Fibroblast of mammary gland (primary cell): ENCODE measurements at places on chromosomes 11 and 22.

DNA sequence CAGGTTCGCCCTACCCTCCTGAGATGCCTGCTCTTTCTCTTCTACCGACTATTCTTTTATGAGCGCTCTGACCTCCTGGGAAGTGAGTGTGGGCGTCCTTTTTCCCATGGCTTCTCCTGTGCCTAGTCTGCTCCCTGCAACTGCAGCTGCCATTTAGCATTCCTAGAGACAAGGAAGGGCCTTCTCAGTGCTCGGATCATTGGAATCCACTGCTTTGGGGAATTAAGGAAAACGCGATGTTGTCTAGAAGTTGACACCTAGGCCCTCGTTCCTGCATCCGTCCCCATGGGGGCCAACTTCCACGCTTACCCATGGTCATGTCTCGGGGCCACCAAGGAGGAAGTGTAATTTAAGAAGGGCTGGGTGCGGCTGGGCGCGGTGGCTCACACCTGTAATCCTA, 95.4 kb downstream of the BCR start:
- DNase-seq = no peak

DNA sequence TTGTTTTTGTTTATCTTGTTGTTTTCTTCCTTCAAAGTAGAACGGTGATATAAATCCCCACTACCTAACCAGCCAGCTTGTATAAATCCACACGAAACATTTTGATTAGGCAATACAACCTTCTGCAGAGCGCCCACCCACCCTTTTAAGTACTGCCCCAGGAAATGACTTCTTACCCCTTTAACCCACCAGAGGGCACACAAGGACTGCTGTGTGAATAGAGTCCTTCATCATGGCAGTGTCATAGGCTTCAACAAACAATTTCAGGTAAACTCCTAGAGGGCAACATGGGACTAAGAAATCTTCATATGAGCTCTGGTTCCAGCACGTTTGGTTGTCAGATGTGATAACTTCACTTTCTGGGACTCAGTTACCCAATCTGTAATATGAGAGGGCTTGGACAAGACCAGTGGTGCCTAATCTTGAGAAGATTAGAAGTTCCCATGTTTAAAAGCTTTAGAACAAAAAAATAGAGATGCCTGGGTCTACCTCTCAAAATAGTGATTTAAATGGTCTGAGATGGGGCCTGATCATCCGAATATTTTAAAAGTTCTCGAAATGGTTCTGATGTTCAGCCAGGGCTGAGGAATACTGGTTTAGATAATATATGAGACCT, 56.1 kb downstream of the PIWIL4 start:
- peak; percentile 82 for DNase-seq

- DNase-seq = peak; percentile 73
Measured at GRCh38 chr11:121578251-121578976, 125.6 kb upstream of the SORL1-AS1 start.

GRCh38 chr11:3816673-3817072, 8.3 kb downstream of the PGAP2 start:
- DNase-seq = no peak

DNA sequence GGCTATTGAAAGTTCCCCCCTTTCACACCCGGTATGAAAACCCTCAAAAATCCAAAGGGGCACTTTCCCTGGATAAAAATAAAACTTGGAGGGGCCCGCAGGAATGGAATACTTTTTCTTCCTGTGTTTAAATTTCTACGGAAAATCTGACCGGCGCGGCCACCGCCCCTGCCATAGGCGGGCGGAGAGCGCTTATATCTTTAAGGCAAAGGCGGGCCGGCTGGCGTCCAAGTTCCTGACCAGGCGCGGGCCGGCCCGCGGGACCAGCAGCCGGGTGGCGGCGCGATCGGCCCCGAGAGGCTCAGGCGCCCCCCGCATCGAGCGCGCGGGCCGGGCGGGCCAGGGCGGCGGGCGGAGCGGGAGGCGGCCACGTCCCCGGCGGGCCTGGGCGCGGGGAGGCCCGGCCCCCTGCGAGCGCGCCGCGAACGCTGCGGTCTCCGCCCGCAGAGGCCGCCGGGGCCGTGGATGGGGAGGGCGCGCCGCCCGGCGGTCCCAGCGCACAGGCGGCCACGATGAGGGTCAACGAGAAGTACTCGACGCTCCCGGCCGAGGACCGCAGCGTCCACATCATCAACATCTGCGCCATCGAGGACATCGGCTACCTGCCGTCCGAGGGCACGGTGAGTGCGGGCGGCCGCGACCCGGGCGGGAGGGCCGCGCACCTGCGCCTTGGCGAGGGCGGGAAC, at the start of gene ANO1:
Gene ANO1, plus strand, starts transcription at position 223 of the 686 bp plus-strand sequence. Its CDS starts 290 bp downstream, at position 513.
- no peak for DNase-seq

DNA sequence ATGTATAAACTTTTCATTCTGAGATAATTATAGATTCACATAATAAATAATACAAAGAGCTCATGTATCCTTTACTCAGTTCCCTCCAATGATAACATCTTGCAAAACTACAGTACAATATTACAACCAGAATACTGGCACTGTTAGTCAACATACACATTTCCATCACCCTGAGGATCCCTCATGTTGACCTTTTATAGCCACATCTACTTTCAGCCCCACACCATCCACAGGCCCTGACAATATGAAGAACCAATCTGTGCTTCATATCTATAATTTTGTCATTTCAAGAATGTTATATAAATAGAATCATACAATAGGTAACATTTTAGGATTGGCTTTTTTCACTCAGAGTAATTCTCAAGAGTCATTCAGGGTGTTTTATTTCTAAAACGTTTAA, 115.5 kb downstream of the MRTFA start:
- DNase-seq = no peak

- DNase-seq = no peak
Measured at GRCh38 chr11:11476971-11477645, 124.1 kb upstream of the CSNK2A3 start.

- DNase-seq = peak; percentile 92
Measured at GRCh38 chr11:128549256-128549944, 38.0 kb downstream of the ETS1 start.

DNA sequence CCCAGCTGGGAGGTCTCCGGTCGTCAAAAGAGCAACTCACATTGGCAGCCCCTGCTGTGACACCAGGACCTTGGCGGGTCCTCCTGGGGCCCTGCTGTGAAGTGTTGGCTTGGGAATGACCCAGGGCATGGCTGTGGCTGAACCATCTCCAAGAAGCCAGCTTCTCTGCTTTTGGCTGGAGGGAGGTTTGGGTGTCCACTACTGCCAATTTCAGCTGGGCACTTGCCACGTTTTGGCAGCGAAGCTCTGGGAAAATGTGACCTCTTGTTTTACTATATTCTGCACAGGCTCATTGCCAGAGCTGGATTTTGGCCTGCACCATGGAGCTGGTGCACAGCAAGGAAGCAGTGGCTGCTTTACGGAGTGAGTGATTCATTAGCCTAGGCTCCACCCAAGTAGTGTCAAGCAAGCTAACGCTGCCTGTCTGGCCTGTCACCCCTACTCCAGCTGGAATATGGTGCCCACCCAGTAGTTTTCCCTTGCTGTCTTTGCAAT, 24.3 kb upstream of the SMCO4 start:
- peak; percentile 6 for DNase-seq

- DNase-seq = no peak
Measured at GRCh38 chr11:41309111-41309522, 150.3 kb downstream of the LRRC4C start.

DNA sequence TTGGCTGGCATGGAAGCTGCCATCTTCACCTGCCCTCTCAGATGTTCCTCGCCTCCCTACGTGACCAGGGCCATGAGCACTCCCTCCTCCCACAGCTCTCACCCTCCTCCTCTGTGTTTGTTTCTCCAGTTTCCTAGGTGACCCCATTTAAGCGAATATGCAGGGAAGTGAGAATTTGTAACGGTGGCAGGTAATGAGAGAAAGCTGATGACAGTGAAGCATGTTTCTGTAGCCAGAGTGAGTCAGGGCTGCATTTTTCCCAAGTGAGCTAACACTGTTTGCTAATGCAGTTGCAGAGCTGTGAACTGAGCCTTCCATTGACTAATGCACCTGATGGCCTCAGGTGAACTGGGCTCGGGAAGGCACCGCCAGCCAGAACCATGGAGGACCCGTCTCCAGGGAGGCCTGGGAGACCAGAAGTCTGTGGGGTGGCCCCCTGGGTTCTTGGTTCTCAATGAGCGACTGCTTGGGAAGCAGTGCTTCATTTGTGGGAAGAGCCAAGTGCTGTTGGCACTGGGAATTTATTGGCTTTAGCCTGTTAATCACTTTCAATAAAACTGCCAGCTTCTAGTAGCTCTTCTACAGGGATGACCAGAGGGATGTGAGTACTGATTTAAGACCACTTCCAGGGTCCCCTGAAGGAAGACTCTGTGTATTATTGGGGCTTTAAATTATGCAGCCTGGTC, 64.5 kb downstream of the BARX2 start:
- no peak for DNase-seq

DNA sequence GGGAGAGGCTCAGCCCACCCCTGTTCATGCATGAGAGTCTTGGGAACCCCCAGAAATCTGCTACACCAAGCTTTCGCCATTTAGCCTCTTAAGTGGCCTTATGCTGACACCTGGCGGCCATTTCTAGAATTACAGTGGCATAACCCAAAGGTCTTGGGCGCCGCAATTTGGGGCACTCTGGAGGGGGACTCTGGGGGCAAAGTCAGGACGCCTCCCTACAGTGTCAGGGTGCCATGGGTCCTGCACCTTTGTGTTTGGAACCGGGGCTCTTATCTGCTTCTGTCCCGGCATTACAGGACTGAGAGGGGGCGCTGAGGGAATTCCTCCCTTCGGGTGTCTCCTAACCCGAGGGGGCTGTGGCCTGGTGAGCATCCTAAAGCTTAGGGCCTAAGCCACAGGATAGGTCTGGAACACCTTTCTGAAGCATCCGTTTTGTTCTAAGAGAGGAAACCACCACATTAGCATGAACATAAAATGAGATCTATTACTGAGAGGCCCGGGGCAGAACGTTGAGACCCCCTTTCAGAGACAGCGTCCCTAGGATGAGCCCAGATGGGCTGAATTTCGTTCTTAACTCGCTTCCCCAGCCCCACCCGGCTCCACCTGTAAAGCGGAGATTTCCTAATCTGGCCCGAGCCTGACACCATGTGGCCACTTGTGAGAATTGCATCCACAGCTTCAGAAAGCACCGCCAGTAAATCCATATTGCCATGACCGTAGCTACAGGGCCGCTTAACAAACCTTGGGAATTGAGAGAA, 9.3 kb downstream of the INS start:
- peak; percentile 62 for DNase-seq

DNA sequence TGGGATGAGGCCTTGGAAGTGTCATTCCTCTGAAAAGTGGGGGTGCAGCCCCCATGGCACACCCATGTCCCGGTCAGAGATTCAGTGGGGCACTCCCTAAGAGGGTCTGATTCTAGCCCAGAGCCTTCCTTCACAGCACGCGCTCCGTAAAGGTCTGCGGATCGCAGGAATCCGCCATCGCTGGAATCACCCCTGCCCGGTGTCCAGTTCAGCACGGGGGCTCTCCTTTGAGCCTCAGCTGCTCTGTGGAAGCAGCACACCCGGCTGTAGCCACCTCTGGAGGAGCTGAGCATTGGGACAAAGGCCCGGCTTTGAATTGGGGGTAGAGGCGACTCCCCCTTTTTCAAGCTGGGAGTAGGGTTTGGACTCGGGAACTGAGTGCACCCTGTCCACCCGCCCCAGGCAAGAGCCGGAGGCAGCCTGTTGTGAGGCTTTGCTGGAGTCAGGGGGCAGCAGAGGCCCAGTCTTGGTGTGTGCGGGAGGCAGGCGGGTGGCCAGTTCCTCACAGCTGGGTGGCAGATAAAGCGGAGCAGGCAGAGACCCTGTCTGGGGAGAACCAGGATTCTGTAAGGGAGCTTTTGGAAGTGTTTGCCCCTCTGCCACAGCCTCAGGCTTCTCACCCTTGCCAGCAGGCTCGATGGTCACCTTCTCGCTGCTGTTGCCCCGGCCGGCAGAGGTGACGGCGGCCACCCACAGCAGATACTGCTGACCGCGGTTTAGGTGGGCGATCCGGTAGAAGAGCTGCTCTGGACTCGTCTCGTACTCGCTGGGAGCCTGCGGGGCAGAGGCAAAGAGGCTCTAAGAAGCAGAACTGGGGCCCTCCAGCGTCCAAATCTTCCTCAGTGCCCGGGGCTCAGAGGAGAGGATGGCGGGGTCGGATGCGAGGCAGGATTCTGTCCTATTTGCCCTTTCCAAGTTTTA, 115.9 kb downstream of the CEP164 start:
- peak; percentile 24 for DNase-seq

- no peak for DNase-seq
Measured at GRCh38 chr11:102117472-102118113, 7.3 kb downstream of the YAP1 start.

- no peak for DNase-seq
Measured at GRCh38 chr11:73412308-73412707, 36.1 kb downstream of the RELT start.

GRCh38 chr11:110433393-110434333, 3.9 kb downstream of the FDX1 start:
- DNase-seq = peak; percentile 52

DNA sequence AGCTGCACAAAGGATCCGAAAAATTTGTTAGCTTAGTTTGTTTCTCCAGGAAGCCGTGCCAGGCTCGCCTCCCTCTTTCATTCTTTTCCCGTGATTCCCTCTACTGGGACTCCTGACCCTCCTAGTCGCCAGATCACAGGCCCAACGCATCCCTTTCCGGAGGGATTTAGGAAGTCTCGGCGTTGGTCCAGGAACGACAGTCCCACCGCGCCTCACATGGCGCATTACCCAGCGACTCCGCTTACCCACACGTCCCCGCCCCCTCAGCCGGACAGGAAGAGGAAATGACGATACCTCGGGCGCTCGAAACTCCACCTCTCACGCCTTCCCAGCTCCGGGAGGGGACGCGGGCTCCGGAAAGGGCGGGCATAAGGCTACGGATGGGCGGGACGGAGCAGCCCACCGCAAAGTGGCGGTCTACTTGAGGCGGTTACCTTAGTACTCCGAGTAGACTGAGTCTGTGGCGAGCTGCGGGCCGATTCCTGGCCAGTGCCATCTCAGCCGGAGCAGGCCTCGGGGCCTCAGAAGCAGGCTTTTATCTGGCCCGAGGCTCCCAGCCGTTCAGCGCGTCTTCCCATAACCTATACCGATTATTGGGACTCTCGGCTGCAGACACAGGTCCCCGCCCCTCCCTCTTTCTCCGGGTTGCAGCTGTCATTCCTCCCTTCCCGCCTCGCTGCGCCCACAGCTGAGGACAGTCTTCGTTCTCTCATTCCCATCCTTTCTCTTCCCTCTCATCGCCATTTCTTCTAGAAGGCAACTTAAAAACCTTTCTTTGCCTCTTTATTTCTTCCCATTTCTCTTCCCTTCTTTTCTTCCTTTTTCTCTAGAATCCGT, at the start of gene CCDC15:
Gene CCDC15, plus strand, starts transcription at position 450 of the 837 bp plus-strand sequence. CDS start 531 bp downstream, outside the sequence.
- peak; percentile 98 for DNase-seq

DNA sequence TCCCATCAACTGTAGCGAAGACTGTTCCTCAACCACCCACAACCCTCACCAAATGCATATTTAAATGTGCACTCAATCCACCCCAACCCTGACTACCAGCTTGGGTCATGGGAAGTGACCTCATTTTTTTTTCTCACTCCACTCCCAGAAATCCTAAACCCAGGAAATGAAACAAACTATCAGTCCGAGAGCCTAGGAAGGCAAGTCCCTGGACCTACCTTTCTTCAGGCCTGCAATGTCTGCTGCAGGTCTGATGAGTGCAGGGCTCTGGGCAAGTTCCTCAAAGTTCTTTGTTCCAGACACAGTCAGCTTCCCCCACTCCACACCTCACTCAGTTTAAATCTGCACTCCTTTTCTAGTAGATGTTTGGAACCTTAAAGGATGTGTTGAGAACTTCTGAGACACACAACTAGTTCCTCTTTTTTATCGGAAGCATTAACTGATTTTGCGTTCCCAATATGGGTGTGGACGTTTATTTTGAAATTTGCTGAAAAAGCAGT, at the start of gene MS4A4E:
Gene MS4A4E, minus strand, starts transcription at position 398 of the 500 bp plus-strand sequence. CDS start 13,082 bp downstream, outside the sequence.
- DNase-seq = no peak

GRCh38 chr22:20268279-20269012, at the start of gene RTN4R:
RTN4R (minus strand) TSS chr22:20268318; CDS start chr22:20268092, 226 bp downstream.
- peak; percentile 11 for DNase-seq
